Fibroblast of skin of left biceps (primary cell): ENCODE measurements at places on chromosomes 4 and X.

DNA sequence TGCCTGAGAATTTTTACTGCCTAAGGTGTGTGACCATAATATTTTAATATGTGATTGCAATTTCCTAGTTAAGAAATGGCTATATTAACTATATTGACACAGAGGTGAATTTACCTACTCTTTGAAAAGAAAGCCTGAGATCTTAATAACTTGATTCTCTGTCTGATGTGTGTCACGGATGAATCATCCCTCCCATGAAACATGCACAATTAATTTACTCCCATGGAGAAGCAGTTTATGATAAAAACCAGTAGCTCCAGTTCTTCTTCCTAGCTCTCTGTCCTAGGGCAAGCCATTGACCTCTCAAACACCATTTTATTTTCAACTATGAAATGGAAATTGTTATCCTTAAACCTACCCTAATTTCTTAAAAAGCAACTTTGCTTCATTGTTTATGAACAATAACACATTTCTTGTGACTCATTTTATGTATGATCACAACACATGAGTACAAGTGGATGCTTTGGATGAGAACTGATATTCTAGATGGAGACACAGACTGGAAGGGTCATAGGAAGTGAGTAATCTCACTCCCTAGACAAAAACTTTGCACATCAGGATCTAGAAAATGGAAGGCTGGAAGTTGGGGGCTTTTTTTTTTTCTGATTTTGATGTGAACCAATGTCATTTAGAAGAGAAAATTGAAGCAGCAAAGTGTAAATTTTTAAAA, 438.3 kb downstream of the GPAT3 start:
- DNase-seq, result no peak

- DNase-seq, result no peak
These were observed 615.4 kb upstream of the ZFP42 start for GRCh38 chr4:187380181-187380581.

DNA sequence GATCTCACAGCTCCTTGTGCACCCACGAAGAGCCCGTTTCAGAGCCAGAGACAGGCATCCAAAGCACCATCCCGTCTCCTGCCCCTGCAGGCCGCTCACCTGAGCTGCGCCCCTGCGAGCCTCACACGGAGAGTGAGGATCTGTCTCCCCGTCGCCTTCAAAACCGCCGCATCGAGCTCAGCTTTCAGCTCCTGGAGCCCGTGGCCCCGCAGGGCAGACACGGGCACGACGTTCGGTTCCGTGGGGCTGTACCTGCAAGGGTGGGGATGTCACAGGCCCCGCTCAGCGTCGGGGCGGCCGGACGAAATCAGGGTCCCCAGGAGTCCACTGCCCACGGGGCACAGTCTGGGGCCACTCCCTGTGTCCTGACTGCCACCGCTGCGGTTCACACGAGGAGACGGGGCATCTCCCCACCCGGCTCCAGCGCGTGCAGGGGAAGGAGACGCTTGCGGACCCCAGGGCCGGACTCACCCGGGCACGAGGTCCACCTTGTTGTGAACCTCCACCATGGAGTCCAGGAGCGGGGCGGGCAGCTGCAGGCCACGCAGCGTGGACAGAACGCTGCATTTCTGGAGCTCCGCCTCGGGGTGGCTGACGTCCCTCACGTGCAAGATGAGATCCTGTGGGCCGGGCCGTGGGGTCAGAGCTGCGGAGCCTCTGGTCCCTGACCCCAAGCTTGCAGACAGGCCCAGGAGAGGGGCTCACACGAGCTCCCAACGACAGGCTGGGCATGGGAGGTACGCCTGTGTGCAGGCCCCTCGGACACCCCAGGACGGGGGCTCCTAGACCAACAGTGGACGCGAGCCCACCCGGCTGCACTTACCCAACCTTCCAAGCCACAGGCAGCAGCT, 11.1 kb downstream of the GTPBP6 start:
- DNase-seq, result no peak

- peak; percentile 13 for DNase-seq
These were observed 893 bp upstream of the SOD3 start for GRCh38 chr4:24794480-24794879.

GRCh38 chr4:166594326-166594946, 639.9 kb downstream of the SPOCK3 start:
- no peak for DNase-seq
